Panc1 (cell line): ENCODE measurements at places on chromosomes 3 and 15. TPM values are rescaled to one million over a fixed set of nuclear protein-coding genes. Genes with fewer than 3 reads are reported as not detected.
A peak's percentile ranks its signal among the peaks of the same experiment; 100 is the strongest.

- H3K36me3 ChIP-seq, result no peaks in the 10 kb centered on the region
- no peak overlapping the region for H3K27ac ChIP-seq
- no peaks in the 10 kb centered on the region for H3K4me1 ChIP-seq
- DNase-seq, result no peak
- H3K4me3 ChIP-seq, result no peak overlapping the region
Measured at GRCh38 chr3:113161661-113162060, 49.7 kb upstream of the BOC start.

- H3K36me3 ChIP-seq, result no peaks in the 10 kb centered on the region
- no peak for DNase-seq
- no peaks in the 10 kb centered on the region for H3K27me3 ChIP-seq
- peaks cover 3% of the 10 kb centered on the region for H3K4me1 ChIP-seq
- no peak overlapping the region for H3K4me3 ChIP-seq
Measured at GRCh38 chr3:48739955-48740823, 23.2 kb upstream of the IP6K2 start.

DNA sequence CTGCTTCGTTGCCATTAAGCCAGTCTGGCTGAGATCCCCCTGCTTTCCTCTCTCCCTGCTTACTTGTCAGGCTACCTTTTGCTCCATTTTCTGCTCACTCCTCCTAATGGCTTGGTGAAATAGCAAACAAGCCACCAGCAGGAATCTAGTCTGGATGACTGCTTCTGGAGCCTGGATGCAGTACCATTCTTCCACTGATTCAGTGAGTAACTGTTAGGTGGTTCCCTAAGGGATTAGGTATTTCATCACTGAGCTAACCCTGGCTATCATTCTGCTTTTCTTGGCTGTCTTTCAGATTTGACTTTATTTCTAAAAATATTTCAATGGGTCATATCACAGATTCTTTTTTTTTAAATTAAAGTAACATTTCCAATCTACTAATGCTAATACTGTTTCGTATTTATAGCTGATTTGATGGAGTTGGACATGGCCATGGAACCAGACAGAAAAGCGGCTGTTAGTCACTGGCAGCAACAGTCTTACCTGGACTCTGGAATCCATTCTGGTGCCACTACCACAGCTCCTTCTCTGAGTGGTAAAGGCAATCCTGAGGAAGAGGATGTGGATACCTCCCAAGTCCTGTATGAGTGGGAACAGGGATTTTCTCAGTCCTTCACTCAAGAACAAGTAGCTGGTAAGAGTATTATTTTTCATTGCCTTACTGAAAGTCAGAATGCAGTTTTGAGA lies 25.0 kb downstream of the CTNNB1 start:
- no peaks in the 10 kb centered on the region for H3K4me1 ChIP-seq
- H3K27ac ChIP-seq, result no peak overlapping the region
- no peak overlapping the region for H3K4me3 ChIP-seq
- no peak for DNase-seq

DNA sequence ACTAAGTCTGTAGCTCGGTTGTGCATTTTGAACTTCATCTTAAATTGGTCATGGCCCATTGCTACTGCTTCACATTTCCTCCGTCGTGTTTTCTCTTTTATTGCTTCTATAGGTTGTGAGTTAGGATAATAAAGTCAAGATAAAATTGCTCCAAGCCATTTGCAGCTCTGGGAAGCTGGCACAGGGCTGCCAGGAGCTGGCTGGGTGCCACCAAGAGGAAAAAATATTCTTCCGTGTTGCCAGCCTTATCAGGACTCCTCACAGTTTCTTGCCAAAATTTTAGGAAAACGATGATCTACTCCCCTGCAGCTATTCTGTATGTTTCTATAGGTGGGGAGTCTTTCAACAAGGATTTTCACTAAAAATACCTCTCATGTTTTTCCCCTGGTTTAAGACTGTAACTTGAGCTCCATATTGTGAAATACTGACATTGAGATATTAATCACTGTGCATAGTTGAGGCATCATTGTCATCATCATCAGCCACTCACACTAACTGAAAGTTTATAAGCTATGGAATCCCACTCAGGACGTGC lies 55.4 kb upstream of the PIAS1 start:
- peak overlapping the region; percentile 18; the same call in 1 of the 2 replicates for H3K27ac ChIP-seq
- peaks cover 10% of the 10 kb centered on the region for H3K4me1 ChIP-seq
- no peak overlapping the region for H3K4me3 ChIP-seq
- H3K27me3 ChIP-seq, result no peaks in the 10 kb centered on the region

GRCh38 chr15:93030430-93031102 lies 58.4 kb downstream of the RGMA start:
- H3K4me3 ChIP-seq, result no peak overlapping the region
- no peak overlapping the region for H3K27ac ChIP-seq
- H3K27me3 ChIP-seq, result no peaks in the 10 kb centered on the region
- H3K36me3 ChIP-seq, result peaks cover 12% of the 10 kb centered on the region

- H3K4me1 ChIP-seq, result no peaks in the 10 kb centered on the region; the same call in 1 of the 2 replicates
- H3K4me3 ChIP-seq, result no peak overlapping the region
- H3K27me3 ChIP-seq, result no peaks in the 10 kb centered on the region
- H3K36me3 ChIP-seq, result no peaks in the 10 kb centered on the region
Measured at GRCh38 chr3:4906107-4906621, 73.1 kb upstream of the BHLHE40 start.

DNA sequence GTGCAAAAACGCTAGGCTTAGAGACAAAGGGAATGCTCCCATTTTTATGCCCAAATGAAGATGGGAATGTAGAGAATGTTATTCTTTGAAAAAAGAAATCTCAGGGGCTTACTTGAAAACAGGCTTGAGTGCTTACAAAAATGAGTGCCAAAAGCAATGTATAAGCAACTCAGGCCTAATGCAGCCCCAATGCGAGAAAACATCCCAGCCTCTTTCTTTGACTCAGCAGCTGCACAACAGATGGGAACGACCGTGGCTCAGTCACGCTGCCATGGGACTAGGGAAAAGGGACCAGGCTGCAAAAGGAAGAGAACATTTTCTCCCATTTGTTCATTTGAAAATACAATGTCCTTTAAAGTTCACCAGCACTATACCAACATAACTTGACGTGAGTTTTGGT lies 246.4 kb upstream of the LRIG1 start:
- no peak for DNase-seq
- no peak overlapping the region for H3K4me3 ChIP-seq
- H3K36me3 ChIP-seq, result no peaks in the 10 kb centered on the region
- H3K27me3 ChIP-seq, result no peaks in the 10 kb centered on the region

DNA sequence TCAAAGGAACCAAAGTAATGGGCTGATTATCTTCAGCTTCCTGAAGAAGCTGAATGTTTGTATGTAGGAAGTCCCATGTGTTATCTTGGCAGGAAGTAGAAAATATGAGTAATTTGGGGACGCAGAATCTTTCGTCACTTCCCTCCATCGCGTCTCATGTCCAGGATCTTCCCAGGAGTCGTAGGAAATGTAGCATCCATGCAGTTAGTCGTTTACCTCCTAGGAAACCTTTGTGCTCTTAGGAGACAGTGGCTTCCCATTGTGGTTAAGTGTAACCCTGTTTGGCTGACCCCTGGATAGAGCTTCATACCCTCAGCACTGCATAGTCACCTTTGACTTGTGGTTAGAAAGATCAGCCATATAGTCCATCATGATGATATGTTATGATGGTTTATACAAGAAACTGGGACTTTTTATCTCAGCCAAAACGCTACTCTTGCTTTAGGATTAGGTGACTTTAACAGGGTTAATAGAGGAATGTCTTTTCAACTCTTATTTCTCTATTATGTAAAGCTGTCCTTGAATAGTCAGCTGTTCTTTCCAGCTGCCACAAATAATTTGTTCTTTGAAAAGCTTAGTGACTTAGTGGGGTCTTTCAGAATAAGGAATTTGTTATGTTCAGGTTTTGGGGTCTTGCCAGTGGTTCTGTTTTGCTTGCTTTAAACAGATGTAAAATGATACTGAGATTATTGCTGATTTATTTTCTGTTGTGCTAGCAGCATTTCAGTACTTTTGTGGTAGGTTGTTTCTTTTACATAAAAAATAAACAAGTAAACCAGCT lies 92.2 kb downstream of the KLHL25 start:
- no peaks in the 10 kb centered on the region for H3K27me3 ChIP-seq
- no peak for DNase-seq
- H3K27ac ChIP-seq, result no peak overlapping the region
- H3K36me3 ChIP-seq, result no peaks in the 10 kb centered on the region; the same call in 1 of the 2 replicates
- H3K4me3 ChIP-seq, result no peak overlapping the region

GRCh38 chr3:55782351-55782750 lies 295.2 kb upstream of the WNT5A start:
- H3K4me3 ChIP-seq, result no peak overlapping the region
- H3K27ac ChIP-seq, result no peak overlapping the region
- no peaks in the 10 kb centered on the region for H3K36me3 ChIP-seq
- no peaks in the 10 kb centered on the region for H3K4me1 ChIP-seq
- no peaks in the 10 kb centered on the region for H3K27me3 ChIP-seq
- no peak for DNase-seq

DNA sequence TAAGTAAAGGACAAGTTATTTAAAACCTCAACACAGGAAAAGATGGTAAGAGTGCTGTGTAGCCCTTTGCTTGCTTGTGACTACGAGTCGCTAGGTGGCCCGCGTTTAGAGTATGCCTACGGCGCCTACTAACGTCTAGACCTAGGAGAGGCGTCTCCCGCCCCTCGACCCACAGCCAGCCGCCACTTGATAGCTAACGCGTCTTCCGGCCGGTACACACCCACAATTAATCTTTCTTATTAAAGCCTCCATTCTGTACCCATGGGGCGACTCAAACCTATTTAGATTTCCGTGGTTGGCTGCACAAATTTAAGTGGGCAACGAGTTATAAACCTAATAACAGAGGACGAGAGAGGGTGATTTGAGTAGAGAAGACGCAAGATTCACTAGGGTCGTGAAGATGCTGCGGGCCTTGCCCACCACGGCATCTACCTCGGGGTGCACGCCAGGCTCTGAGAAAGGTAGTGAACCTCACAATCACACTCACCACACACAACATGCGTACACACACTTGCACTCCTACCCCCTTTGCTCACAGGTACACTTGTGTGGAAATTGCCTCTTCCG lies 12.0 kb downstream of the SOX2 start:
- H3K27me3 ChIP-seq, result peaks cover 23% of the 10 kb centered on the region
- no peaks in the 10 kb centered on the region for H3K4me1 ChIP-seq
- no peak for DNase-seq
- H3K27ac ChIP-seq, result no peak overlapping the region
- no peaks in the 10 kb centered on the region for H3K36me3 ChIP-seq
- H3K4me3 ChIP-seq, result no peak overlapping the region

DNA sequence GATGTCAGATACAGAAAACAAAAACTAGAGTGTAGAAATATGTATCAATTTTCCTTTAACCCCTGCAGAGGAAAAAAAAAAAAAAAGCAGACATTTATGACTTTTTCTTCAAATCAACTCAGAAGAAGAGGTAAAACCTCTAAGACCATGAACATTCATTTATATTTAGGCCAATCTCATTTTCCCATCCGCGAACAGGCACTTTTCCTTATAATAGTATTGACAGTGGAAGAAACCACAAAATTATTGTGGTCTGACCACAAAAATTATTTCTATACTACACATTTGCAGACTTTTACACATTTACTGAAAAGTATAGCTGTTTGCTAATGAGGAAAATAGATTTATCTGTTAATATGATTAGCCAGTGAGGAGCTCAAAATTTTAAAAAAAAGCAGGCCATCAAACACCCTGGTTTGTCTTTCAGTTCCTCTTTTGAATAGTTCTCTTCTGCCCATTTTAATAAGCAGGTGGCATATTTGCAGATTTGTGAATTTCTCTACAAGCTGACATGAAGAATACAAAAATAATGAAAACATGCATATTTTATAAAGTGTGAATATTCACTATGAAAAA lies 5.7 kb downstream of the OSBPL11 start:
- H3K27me3 ChIP-seq, result no peaks in the 10 kb centered on the region
- DNase-seq, result no peak
- no peak overlapping the region for H3K27ac ChIP-seq
- H3K36me3 ChIP-seq, result peaks cover 1% of the 10 kb centered on the region; the same call in 1 of the 2 replicates
- no peak overlapping the region for H3K4me3 ChIP-seq

DNA sequence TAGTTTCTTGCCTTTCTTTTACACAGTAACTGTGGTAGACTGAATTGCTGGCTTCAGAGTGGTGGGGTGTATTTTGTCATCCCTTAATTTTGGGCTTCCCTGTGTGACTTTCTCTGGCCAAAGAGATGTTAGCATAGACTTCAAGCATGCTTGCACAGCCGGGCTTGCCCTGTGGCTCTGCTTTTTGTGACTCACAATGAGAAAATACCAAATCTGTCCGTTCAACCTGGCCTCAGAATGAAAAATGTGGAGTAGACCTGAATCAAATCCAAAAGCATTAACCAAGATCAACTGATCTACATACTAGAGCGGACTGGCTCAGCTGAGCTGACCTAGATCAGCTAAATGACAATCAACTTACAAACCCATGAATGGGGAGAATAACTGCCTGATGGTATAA lies 51.4 kb downstream of the PLAAT1 start:
- no peaks in the 10 kb centered on the region for H3K36me3 ChIP-seq
- no peak overlapping the region for H3K27ac ChIP-seq
- DNase-seq, result no peak
- no peaks in the 10 kb centered on the region for H3K27me3 ChIP-seq

DNA sequence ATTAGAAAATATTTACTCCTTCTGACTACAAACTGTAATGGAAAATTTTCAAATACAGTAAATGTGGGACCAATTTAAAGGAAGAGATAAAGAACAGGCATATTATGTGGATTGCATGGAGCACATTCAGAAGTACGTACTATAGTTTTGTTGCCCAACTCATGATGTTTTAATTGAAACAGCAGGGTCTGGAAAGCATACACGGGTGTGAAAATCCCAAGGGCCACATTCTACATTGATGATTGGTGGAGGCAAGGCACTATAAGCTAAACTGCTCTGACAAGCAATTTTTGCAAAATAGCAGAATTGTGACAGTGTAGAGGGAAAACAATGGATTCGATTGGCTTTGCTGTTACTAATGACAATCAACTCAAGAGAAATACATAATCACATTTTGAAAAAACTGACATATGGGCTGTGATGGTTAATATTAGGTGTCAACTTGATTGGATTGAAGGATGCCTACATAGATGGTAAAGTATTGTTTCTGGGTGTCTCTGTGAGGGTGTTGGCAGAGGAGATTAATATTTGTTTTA lies 458.6 kb downstream of the PYDC2 start:
- no peak overlapping the region for H3K4me3 ChIP-seq
- no peaks in the 10 kb centered on the region for H3K4me1 ChIP-seq
- no peak overlapping the region for H3K27ac ChIP-seq
- no peaks in the 10 kb centered on the region for H3K36me3 ChIP-seq

- no peaks in the 10 kb centered on the region for H3K36me3 ChIP-seq
- H3K27ac ChIP-seq, result no peak overlapping the region
- DNase-seq, result no peak
- no peaks in the 10 kb centered on the region for H3K27me3 ChIP-seq
- H3K4me3 ChIP-seq, result no peak overlapping the region
Measured at GRCh38 chr15:47027322-47027946, 689.9 kb upstream of the SEMA6D start.

GRCh38 chr3:34382859-34383258 lies 584.4 kb downstream of the PDCD6IP start:
- H3K27me3 ChIP-seq, result no peaks in the 10 kb centered on the region
- H3K36me3 ChIP-seq, result no peaks in the 10 kb centered on the region
- H3K4me3 ChIP-seq, result no peak overlapping the region
- H3K27ac ChIP-seq, result no peak overlapping the region

The CX3CR1 gene
- not detected for total RNA-seq

The PPARG gene
- 88.1 TPM for total RNA-seq

The CPEB1 gene
- 19.5 TPM for total RNA-seq

The CD200 gene
- not detected for total RNA-seq

The CCDC13 gene
- total RNA-seq, result 0.82 TPM

The ERICH6 gene
- total RNA-seq, result 0.28 TPM

The C3orf49 gene
- not detected for total RNA-seq

The ACKR4 gene
- not detected for total RNA-seq

The CFAP161 gene
- 2.7 TPM for total RNA-seq

The SCN5A gene
- total RNA-seq, result 0.69 TPM

The KNL1 gene
- 28.9 TPM for total RNA-seq

The ACP3 gene
- total RNA-seq, result not detected
